ENCODE measurements at places on chromosomes 16 and 17.

- DNase-seq: no peak
These were observed 48.3 kb downstream of the C17orf67 start for GRCh38 chr17:56785405-56785804.

DNA sequence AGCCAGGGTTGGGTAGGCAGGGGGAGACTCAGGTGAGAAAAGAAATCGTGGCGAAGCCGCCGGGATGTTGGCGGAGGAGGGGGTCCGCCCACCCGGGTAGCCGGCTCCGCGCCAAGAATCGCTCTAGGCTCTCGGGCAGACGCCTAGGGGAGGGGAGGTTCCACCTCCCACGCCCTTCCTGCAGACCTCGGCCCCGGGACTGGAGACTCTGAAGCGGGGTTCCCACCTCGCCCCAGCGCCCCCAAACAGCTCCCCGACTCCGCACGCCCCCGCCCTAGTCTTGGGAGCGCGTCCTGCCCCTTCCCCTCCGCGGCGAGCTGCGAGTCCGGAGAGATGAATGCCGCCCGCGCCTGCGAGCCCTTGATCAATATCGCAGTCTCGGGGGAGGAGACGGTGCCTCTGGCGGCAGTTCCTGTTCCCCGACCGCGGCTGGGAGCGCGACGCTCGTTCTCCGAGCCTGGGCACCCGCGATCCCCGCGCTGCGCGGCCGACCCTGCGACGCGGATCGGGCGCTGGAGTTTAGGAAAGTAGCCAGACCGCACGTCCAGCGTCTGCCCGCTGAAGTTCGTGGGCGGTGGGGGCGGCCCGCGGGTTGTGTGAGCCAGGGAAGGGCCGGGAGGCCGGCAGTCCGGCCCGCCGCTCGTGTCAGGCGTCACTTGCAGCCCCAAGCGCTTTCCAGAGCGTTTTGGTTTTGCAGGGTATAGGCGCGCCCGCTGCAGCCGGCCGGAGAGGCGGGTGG, 790 bp downstream of the CRHR1 start:
- peak; percentile 15 for DNase-seq

DNA sequence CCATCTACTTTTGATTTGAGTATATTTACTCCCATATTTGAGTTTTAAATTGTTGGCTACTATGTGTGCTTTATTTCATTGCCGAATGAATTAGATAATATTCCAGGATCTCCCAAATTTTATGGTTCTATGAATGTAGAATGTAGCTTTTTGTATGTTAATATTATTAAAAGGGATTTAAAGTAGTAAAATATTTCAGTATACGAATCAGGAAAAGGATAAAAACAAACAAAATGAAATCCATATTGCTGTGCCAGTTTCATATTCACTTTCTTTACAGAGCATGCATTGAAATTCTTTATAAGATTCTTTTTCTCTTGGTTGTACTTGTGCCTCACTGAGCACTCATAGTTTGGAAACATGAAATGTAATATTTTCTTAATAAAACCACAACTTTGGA, 155.1 kb downstream of the CHD9 start:
- no peak for DNase-seq

DNA sequence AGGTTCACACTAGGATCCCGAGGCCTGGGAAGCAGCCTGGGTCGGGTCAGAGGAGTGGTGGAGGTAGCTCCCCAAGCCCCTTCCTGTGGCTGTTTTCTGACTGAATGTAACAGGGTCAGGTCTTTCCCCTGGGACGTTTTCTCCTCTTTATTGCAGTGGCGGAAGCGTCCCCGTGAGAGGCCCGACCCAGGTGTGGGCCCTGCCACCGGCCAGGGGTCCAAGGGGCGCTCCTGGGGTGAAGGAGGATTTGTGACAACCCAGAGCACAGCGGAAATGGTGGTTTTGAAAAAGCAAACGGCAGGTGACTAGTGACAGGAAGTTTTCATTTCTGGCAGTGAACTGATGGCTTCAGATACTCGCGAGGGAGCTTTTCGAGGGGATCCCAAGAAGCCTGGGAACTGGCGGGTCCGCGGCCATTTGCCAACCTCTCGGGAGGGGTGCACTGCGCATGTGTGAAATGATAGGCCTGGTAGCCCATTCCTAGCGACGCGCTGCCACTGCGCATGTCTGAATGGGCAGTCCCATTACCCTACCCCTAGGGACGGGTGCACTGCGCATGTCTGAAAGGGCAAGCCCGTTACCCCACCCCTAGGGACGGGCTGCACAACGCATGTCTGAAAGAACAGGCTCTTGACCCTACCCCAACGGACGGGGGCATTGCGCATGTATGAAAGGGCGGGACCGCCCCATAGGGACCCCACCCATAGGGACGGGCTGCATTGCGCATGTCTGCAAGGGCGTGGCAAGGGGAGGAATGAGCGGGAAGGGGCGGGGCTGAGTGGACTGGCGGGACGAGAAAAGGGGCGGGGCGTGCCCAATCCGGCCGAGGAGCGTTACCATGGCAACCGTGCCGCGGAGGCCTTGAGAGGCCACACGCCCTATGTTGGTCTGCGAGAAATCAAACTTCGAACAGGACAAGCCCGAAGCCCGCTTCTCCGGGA, 1747.9 kb downstream of the TP53TG3F start:
- DNase-seq: no peak

DNA sequence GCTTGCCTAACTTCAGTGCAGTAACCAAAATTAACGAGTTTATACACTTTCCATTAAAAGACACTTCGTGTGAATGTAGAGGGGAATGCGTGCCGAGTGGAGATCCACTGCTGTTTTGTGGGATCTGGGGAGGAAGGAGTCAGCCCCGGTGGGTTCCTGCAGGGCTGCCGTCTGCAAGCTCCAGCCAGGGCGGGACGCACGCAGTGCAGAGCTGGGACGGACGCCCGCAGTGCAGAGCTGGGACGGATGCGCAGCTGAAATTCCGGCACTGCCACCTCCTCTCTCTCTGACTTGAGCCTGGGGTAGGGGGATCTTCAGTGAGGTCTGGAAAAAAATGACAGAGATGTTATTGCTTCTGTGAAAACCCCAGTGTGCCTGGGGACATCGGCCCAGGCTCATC, 16.5 kb upstream of the ZC3H18 start:
- DNase-seq: no peak

GRCh38 chr17:80101946-80102663, 724 bp downstream of the GAA start:
- DNase-seq: no peak

- DNase-seq: peak; percentile 81
These were observed 1.5 kb downstream of the ZFPM1 start for GRCh38 chr16:88454523-88454947.

DNA sequence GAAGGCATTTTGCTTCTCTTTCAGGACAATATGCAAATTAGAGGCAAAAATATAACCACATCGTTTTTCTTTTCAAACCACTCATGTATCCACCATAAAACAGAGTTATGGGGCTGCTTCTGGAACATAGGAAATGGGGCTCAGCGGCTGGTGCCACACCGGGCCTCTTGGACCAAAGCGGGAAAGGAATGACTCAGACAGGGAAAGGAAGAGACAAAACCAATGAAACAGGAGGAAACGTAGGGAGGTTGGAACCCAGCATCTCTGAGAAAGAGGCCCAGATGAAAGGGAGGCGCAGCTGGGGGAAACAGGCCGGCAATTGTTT, 28.5 kb downstream of the CUEDC1 start:
- DNase-seq: no peak

- DNase-seq: no peak
These were observed 58.1 kb upstream of the CBFA2T3 start for GRCh38 chr16:89034971-89035668.

- no peak for DNase-seq
These were observed 14.9 kb upstream of the SPOP start for GRCh38 chr17:49692751-49693150.

- DNase-seq: no peak
These were observed 73.6 kb downstream of the GPRC5B start for GRCh38 chr16:19810817-19811731.

DNA sequence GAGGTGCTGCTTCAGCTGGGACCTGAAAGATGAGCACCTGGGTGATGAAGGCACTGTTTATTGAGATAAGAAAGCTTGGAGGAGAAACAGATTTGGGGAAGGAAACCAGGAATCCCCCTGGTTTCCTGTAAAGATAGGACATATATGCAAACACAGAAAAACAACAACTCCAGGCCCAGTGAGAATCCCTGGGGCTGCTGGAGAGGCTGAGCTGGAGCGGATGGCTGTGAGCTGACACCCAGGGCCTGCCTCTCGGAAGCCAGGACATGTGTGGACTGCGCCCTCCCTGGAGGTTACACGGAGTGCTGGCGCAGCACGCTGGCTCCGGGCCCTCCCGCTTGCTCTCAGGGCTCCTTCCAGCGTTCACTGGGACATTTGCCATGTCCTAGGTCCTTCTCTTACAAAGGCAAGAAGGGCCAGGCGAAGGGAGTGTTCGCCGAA, 57.5 kb downstream of the CYB5B start:
- no peak for DNase-seq

DNA sequence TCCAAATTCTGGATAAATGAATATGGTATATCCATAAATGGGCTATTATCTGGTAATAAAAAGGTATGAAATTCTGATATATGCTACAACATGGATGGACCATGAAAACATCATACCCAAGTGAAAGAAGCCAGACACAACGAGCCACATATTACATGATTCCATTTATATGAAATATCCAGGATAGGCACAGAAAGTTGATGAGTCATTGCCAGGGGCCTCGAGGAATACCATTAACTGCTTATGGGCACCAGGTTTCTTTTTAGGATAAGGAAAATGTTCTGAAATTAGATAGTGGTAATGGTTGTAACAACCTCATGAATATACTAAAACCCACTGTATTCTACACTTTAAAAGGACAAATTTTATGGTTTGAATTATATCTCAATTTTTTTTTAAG, 123.2 kb downstream of the PITPNC1 start:
- no peak for DNase-seq

All from stimulated activated effector memory CD8-positive, alpha-beta T cell treated with anti-CD3 and anti-CD28 coated beads, Interleukin-12 subunit alpha, Interleukin-12 subunit beta, amount 100 ng/mL, for 72 hours (primary cell).